Foreskin keratinocyte (primary cell): ENCODE measurements at places on chromosomes 6 and 20. TPM values are rescaled to one million over a fixed set of nuclear protein-coding genes. Genes with fewer than 3 reads are reported as not detected.

PRPF6 gene
- 57.8 and 62.6 TPM in 2 replicates for total RNA-seq

UTRN gene
- 40.2 and 45.6 TPM in 2 replicates for total RNA-seq

PACSIN1 gene
- 0.07 TPM in 1 of 2 replicates, not detected in the other for total RNA-seq

TSPO2 gene
- total RNA-seq = not detected in 2 replicates

GPLD1 gene
- total RNA-seq = 0.03 and 0.07 TPM in 2 replicates

TCF21 gene
- total RNA-seq = not detected in 2 replicates

NPBWR2 gene
- total RNA-seq = not detected in 2 replicates

FNDC1 gene
- 0.03 and 0.04 TPM in 2 replicates for total RNA-seq

PBOV1 gene
- total RNA-seq = not detected in 2 replicates

MUC21 gene
- total RNA-seq = not detected in 2 replicates

ARMC2 gene
- total RNA-seq = 2.4 and 3.0 TPM in 2 replicates

PLN gene
- total RNA-seq = not detected in 2 replicates

DEFB110 gene
- total RNA-seq = not detected in 2 replicates

HEY2 gene
- not detected in 2 replicates for total RNA-seq

SERINC1 gene
- total RNA-seq = 70.4 and 83.1 TPM in 2 replicates

EPPIN gene
- not detected in 2 replicates for total RNA-seq

MDFI gene
- total RNA-seq = 150 and 170 TPM in 2 replicates

PPIL6 gene
- 0.46 and 0.71 TPM in 2 replicates for total RNA-seq

METTL24 gene
- total RNA-seq = not detected in 2 replicates

CPNE5 gene
- 0.07 TPM in 1 of 2 replicates, not detected in the other for total RNA-seq

HLA-DMB gene
- 0.92 TPM in 1 of 2 replicates, not detected in the other for total RNA-seq

FAM209A gene
- 0.31 TPM in 1 of 2 replicates, not detected in the other for total RNA-seq

AHCY gene
- total RNA-seq = 228 and 254 TPM in 2 replicates

TFAP2B gene
- 0.14 and 0.92 TPM in 2 replicates for total RNA-seq

ACTR5 gene
- total RNA-seq = 8.3 and 8.5 TPM in 2 replicates

RPS6KA2 gene
- total RNA-seq = 8.3 and 8.9 TPM in 2 replicates

C6orf58 gene
- total RNA-seq = 0.07 and 0.10 TPM in 2 replicates

PCK1 gene
- not detected in 2 replicates for total RNA-seq

FOXQ1 gene
- total RNA-seq = 2.8 and 4.5 TPM in 2 replicates

NOTCH4 gene
- 0.31 and 0.32 TPM in 2 replicates for total RNA-seq

BPI gene
- total RNA-seq = not detected in 2 replicates

GATA5 gene
- not detected in 2 replicates for total RNA-seq

DOP1A gene
- total RNA-seq = 13.0 and 14.0 TPM in 2 replicates

NR2E1 gene
- not detected in 2 replicates for total RNA-seq

PTPRT gene
- not detected in 2 replicates for total RNA-seq

KHDRBS2 gene
- not detected in 2 replicates for total RNA-seq

RIN2 gene
- total RNA-seq = 60.1 and 70.2 TPM in 2 replicates

ECT2L gene
- not detected in 2 replicates for total RNA-seq

ETV7 gene
- 1.3 and 1.6 TPM in 2 replicates for total RNA-seq

COL9A1 gene
- total RNA-seq = not detected in 2 replicates

PTCHD4 gene
- 0.20 and 0.25 TPM in 2 replicates for total RNA-seq
